ENCODE measurements at places on chromosomes 1 and 21. TPM values are rescaled to one million over a fixed set of nuclear protein-coding genes. Genes with fewer than 3 reads are reported as not detected.

GRCh38 chr1:64936956-64937355 is 29.4 kb downstream of the JAK1 start:
- H3K4me1 ChIP-seq: peaks cover 5% of the 10 kb centered on the region
- no peak overlapping the region for H3K27ac ChIP-seq
- H3K36me3 ChIP-seq: no peaks in the 10 kb centered on the region
- no peak overlapping the region for H3K4me3 ChIP-seq
- no peaks in the 10 kb centered on the region for H3K27me3 ChIP-seq

DNA sequence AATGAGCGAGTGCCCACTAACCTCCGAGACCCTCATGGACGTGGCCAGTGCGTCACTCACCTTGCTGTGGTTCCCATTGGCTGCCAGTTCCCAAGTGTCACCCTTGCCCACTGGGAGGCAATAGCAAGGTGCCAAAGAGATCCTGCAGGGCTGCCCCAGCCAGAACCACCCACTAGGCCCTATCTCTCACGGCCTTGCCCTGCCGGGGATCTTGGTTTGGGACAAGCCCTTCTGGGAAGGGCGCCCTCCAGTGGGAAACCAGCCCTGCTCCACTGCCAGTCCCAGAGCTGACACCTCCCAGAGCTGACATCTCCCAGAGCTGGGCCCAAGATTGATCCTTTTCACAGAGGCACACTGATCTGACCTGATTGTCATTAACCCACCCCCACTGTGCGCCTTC is 2.1 kb upstream of the SELENON start:
- peaks cover 8% of the 10 kb centered on the region for H3K27me3 ChIP-seq
- DNase-seq: no peak
- H3K4me3 ChIP-seq: no peak overlapping the region
- H3K4me1 ChIP-seq: peaks cover 23% of the 10 kb centered on the region
- no peaks in the 10 kb centered on the region for H3K36me3 ChIP-seq

DNA sequence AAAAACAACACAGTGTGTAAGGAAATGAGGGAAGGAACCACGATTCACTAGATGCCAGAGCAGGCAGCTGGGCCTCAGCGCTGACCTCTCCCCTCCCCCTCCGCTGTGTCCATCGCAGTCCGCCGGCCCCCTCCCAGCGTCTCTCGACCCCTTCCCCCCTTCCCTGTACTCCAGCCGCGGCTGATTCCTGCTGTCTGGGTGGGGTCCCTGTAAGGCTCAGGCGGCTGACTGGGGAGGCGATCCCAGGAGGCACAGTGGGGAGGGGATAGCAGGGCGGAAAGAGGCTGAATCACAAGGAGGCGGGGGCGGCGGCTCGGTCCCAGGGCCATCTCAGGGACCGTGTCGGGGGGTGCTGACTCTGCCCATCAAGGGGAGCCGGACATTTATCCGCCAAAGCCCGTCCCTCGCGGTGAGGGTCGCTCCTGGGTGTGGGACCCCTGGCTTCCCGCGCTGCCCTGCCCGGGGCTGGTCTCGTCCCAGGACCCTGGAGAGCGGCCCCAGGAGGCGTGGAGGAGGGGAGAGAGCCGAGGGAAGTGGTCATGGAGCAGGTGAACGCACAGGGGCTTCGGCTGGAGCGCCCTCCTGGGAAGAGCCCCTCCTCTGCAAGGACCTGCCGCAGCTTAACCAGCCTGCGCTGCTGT is 241.9 kb downstream of the PTPRU start:
- H3K4me1 ChIP-seq: no peaks in the 10 kb centered on the region
- no peak for DNase-seq
- H3K4me3 ChIP-seq: no peak overlapping the region
- peaks cover 94% of the 10 kb centered on the region for H3K27me3 ChIP-seq
- no peak overlapping the region for H3K27ac ChIP-seq

DNA sequence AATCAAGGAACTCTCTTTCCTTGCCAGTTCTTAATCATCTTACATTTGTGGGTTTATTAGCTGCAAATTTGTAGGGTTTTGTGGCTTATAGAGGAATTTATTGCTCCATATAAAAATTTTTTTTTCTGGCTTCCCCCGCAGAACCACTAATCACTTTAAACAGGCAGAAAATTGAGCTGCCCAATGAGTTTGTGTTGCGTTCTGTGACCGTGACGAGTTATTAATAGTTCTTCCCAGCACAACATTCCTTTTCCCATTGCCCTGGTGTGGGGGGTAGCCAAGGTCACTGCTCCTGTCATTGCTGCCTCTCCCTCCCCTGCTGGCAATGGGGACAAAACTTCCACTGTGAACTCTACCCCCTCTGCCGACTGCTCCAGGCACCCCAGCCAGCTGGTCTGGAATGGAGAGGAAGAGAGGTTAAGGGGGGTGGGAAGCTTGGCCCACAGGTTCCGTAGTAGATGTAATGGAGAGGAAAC is 55.1 kb downstream of the UBE2T start:
- no peaks in the 10 kb centered on the region for H3K36me3 ChIP-seq
- peak overlapping the region; percentile 27 for H3K27ac ChIP-seq
- peaks cover 39% of the 10 kb centered on the region for H3K4me1 ChIP-seq
- no peak overlapping the region for H3K4me3 ChIP-seq

DNA sequence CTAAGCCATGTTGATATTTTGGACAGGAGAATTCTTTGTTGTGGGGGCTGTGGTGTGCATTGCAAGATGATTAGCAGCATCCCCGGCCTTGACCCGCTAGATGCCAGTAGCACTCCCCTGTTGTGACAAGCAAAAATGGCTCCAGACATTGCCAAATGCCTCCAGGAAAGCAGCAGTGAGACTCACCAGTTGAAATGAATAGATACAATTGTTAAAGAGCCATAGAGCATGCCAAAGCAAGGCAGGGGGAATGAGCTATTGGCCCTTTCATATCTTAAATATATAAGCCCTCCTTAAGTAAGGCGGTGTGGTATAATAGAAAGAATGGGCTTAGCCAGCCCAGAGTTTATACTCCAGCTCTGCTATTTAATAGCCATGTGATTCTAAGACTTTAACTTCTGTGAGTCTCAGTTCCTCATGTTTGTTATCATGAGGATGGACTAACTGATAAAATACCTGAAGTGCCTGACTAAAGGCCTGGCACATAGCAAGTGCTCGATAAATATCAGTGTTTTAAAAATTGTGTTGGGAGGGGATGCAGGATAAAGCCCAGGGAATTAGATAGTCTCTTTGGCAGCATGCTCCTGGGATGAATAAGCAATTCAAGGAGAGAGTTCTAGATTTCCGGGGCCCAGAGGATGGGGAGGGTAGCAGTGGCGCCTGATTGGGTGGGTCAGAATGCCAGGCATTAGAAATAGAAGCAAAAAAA is 21.1 kb upstream of the RGS4 start:
- no peak overlapping the region for H3K27ac ChIP-seq
- H3K4me3 ChIP-seq: no peak overlapping the region
- H3K27me3 ChIP-seq: peaks cover 2% of the 10 kb centered on the region
- no peaks in the 10 kb centered on the region for H3K4me1 ChIP-seq
- DNase-seq: no peak

GRCh38 chr1:166603296-166603695 is 236.0 kb upstream of the POGK start:
- peaks cover 12% of the 10 kb centered on the region for H3K27me3 ChIP-seq
- DNase-seq: no peak
- no peak overlapping the region for H3K27ac ChIP-seq
- H3K4me1 ChIP-seq: no peaks in the 10 kb centered on the region
- H3K4me3 ChIP-seq: no peak overlapping the region

GRCh38 chr1:62407398-62408009 is 29.3 kb upstream of the USP1 start:
- H3K4me1 ChIP-seq: peaks cover 7% of the 10 kb centered on the region
- no peak for DNase-seq
- peaks cover 6% of the 10 kb centered on the region for H3K27me3 ChIP-seq

DNA sequence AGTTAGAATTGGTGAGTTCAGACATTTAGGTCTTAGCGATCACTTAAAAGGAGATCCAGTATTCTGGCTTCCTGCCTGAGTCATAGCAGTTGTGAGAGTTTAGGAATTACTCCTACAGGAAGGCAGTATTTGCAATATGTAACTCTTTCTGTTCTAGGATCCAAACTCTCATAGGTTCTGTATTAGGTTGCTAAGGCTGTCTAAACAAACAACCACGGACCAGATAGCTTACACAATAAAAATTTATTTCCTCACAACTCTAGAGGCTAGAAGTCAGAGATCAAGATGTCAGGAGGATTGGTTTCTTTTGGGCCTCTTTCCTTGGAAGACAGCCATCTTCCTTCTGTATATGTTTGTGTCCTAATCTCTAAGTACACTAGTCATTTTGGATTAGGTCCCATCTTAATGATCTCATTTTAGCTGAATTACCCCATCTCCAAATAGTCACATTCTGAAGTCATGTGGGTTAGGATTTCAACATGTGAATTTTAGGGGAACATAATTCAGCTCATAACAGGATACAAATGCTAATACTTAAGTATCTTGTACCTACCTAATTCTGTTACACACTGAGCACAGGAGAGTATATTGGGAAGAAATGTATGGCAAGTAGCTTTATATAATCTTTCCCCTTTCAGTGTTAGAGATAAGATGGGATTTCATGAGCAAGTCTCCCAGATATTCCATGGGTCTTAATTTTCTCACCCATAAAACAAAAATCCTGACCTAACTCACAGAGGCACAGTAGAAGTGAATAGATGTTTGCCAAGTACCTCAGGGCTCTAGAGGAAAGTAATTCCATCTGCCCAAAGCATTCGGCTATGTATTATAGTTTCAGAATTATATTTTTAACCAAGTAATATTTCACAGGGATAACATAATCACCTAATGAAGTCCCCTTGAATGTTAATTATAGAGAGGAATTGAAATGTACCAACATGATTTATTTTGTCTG is 144.4 kb downstream of the PTBP2 start:
- H3K27ac ChIP-seq: peak overlapping the region; percentile 25
- DNase-seq: no peak
- no peaks in the 10 kb centered on the region for H3K27me3 ChIP-seq
- H3K4me3 ChIP-seq: no peak overlapping the region
- H3K36me3 ChIP-seq: peaks cover 1% of the 10 kb centered on the region
- H3K4me1 ChIP-seq: peaks cover 4% of the 10 kb centered on the region

GRCh38 chr21:14353726-14354125 is 29.2 kb downstream of the HSPA13 start:
- H3K4me3 ChIP-seq: no peak overlapping the region
- H3K4me1 ChIP-seq: peaks cover 11% of the 10 kb centered on the region
- no peak overlapping the region for H3K27ac ChIP-seq

KPRP gene
- not detected for total RNA-seq

CLDN8 gene
- 1.4 TPM for total RNA-seq

TFF1 gene
- 0.53 TPM for total RNA-seq
